ENCODE measurements at places on chromosomes 5 and 9. TPM values are rescaled to one million over a fixed set of nuclear protein-coding genes. Genes with fewer than 3 reads are reported as not detected.

DNA sequence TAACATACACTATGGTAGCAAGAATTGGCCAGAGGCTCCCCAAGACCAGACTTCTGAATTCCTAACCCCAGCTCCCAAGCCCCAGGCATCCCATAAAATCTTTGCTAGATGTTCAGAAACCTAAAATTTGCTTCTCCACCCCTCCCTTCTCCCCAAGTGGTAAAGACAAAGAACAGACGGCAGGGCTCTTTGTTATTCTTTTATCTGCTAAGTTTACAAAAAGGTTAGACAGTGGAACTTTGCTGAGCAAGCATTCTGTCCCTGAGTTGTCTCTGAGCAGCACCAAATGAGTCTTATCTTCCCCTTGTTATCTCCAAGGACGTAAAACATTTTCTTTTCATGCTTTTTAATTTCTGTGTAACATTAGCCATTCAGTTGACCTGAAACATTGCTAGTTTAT lies 30.2 kb downstream of the TJP2 start:
- H3K27ac ChIP-seq, result no peak overlapping the region
- no peaks in the 10 kb centered on the region for H3K36me3 ChIP-seq
- H3K4me1 ChIP-seq, result no peaks in the 10 kb centered on the region
- H3K27me3 ChIP-seq, result no peaks in the 10 kb centered on the region
- no peak for DNase-seq

The GCNT4 gene
- total RNA-seq, result 1.9 TPM

DNA sequence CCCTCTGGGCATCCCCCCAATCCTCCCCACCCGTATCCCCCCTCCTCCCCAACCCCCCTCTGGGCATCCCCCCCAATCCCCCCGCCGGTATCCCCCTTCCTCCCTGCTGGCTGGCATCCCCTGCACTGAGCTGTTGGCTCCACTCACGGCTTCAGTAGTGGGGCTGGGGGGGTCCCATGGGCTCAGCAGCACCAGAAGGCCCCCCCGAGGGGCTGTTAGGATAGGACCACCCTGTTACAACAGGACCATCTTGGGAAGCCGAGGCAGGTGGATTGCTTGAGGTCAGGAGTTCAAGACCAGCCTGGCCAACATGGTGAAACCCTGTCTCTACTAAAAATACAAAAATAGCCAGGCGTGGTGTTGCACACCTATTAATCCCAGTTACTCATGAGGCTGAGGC lies 42.4 kb downstream of the EXD3 start:
- no peak for DNase-seq
- H3K27me3 ChIP-seq, result no peaks in the 10 kb centered on the region
- no peaks in the 10 kb centered on the region for H3K4me1 ChIP-seq
- H3K27ac ChIP-seq, result no peak overlapping the region

The IL13 gene
- not detected for total RNA-seq

GRCh38 chr5:100469767-100470166 lies 65.4 kb upstream of the FAM174A start:
- H3K36me3 ChIP-seq, result no peaks in the 10 kb centered on the region
- no peak for DNase-seq
- H3K4me1 ChIP-seq, result no peaks in the 10 kb centered on the region
- no peaks in the 10 kb centered on the region for H3K27me3 ChIP-seq
- H3K4me3 ChIP-seq, result no peak overlapping the region

The C5orf58 gene
- not detected for total RNA-seq

The CDX1 gene
- not detected for total RNA-seq

The PPIC gene
- total RNA-seq, result not detected

The SPINK6 gene
- not detected for total RNA-seq

The MAN2A1 gene
- 107 TPM for total RNA-seq

DNA sequence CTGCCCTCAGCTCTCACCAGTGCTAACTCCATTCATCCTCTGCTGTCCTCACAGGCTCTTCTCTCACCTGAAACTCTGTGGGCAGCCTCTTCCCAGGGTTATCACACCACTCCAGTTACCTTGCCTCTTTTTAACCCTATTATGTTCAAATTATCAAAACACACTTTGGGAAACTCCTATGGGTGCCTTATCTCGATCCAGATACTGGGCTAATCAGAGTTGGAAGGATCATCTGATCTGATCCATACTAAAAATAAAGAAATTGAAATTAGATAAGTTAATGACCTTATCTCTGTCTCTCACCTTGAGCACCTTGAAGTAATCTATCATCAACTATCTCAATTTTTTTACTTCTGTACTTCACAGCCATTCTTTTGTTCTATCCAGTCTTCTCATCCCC lies 300.5 kb upstream of the ISL1 start:
- no peak overlapping the region for H3K4me3 ChIP-seq
- no peaks in the 10 kb centered on the region for H3K27me3 ChIP-seq
- no peak for DNase-seq
- H3K4me1 ChIP-seq, result no peaks in the 10 kb centered on the region
- no peak overlapping the region for H3K27ac ChIP-seq

- no peak for DNase-seq
- H3K27ac ChIP-seq, result no peak overlapping the region
- no peak overlapping the region for H3K4me3 ChIP-seq
- no peaks in the 10 kb centered on the region for H3K27me3 ChIP-seq
- H3K4me1 ChIP-seq, result no peaks in the 10 kb centered on the region
- no peaks in the 10 kb centered on the region for H3K36me3 ChIP-seq
Measured at GRCh38 chr5:171295801-171296200, 13.2 kb upstream of the TLX3 start.

GRCh38 chr9:13759551-13759950 lies 480.1 kb upstream of the MPDZ start:
- H3K27ac ChIP-seq, result no peak overlapping the region
- no peak for DNase-seq
- H3K4me3 ChIP-seq, result no peak overlapping the region
- H3K36me3 ChIP-seq, result no peaks in the 10 kb centered on the region

DNA sequence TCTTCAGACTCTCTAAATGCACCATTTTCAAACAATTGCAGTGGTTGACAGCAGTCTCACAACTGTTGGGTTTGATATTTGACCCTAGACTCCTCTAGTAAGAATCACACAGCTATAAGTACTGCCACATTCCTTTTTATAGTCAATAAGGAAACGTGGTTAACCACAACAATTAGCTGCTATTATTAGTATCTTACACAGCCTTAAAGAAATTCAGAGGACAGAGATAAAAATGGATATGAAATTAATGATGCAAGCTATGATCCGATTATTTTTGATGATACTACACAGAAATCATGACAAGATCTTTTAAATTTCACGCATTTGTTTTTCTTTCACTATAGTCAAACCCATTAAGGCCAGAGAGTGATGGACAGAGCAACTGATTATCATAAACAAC lies 288.6 kb upstream of the C9orf72 start:
- H3K27ac ChIP-seq, result no peak overlapping the region
- H3K27me3 ChIP-seq, result no peaks in the 10 kb centered on the region
- no peak for DNase-seq

DNA sequence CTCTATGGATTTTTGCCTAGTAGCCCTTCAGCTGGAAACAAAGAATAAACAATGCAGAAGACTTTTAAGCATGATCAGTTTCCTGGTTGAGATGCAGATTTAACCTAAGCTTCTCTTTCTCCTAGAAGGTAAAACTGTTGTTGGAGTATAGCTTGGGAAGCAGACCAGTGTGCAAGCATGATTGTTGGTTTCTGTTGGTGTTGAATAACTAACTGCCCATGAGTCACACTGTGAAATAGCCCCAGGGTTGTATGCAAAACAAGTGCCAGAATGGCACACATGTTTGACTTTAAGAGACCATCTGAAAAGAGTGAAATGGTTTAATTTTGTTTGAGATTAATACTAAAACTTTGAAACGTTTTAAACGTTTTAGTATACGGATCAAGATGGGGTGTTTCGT lies 227.1 kb downstream of the ARHGEF28 start:
- no peak overlapping the region for H3K27ac ChIP-seq
- H3K27me3 ChIP-seq, result no peaks in the 10 kb centered on the region
- no peaks in the 10 kb centered on the region for H3K36me3 ChIP-seq
- no peaks in the 10 kb centered on the region for H3K4me1 ChIP-seq

Data from naive thymus-derived CD4-positive, alpha-beta T cell (primary cell).